NCI-H2029 (cell line): ENCODE measurements at places on chromosomes 12 and 14.

DNA sequence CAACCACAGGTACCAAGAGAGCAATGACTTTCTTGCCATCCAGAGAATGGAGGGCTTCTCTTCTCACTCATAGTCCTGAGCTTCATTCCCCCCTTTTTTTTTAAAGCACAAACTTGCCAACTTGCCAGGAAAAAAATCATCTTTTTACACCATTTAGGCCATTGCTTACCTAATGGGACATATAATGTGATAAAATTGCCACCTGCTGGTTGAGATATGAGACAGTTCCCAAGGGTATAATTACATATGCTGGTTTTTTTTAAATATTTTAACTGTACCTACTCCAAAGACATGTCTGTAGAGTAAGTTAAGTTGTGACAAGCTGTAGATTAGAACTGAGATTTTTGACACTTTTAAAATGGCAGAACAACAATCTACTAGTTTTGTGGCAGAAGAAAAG is 519.1 kb upstream of the SEL1L start:
- no peak for DNase-seq

GRCh38 chr12:13339538-13339937 is 143.0 kb downstream of the EMP1 start:
- no peak for DNase-seq

- DNase-seq, result no peak
These were observed 49.9 kb upstream of the OR4E1 start for GRCh38 chr14:21723431-21724045.

DNA sequence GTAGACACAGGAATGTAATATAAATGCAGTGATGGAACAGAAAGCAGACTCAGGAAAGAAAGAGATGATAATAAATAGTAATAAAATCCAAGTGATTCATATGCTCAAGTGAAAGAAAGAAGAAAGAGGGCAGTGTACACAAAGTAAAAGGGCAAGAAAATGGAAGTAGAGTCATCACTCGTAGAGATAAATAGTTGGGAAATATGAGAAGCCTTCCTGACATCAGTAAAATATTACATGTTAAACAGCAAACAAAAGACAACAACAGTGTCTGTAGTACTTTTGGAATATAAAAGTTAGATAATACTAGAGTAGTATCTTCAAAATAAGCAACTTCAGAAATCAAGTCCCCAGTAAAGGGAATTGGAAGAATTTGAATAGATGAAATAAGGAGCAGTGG is 412.3 kb downstream of the RAD51B start:
- DNase-seq, result no peak

DNA sequence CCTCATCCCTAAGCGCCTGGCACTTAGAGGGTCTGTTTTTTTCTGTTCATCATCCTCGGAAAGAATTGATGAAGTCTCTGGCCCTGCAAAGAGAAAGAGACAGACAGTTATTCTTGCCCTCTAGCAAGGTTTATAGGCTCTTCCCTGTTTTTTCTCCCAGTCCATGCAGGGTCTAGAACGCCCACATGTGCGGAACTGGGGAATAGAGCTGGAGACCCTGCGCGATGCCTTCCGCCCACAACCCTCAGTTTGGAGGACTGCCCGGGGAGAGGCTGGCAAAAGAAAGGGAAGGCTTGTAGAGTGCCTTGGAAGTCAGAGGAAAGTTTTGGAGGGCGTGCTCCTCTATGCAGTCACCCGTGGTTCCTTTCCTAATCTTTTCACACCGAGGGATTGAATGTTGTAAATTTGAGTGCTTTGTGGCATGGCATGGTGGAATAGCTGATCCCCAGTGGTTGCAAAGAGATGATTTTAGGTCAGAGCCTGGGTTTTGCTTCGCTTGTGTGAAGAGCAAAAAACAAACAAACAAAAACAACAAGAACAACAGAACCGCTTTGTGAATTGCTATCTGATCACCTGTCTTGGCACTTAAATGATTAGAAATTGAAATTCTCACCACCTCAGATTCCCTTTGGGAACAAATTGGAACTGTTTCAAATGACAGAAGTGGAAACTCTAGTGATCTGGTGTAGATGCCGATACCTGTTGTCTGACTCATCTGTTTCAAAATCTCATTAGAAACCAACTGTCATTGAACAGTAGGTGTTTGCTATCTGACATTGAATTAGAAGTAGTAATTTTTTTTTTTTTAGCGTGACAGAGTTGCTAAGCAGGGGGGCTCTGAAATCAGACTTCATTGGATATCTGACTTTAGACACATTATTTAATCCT is 947 bp downstream of the GAS2L3 start:
- peak; percentile 23 for DNase-seq

DNA sequence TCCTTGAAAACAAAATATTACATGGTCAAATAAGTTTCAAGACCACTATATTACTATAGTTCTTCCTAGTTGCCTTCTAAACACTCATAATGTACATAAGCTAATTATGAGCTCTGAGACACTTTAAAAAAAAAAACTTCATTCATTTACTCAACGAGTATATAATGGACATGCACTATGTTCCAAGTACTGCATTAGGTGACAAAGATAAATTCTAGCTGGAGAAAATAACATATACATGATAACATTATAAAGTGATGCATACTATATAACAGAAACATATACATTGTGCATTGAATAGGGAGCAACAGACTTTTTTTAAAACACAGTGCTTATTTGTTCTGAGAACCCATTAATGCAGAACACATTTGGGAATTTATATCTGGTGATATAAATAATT is 202.3 kb downstream of the NELL2 start:
- DNase-seq, result no peak

GRCh38 chr14:101181446-101182313 is 278.2 kb upstream of the RTL1 start:
- DNase-seq, result no peak

DNA sequence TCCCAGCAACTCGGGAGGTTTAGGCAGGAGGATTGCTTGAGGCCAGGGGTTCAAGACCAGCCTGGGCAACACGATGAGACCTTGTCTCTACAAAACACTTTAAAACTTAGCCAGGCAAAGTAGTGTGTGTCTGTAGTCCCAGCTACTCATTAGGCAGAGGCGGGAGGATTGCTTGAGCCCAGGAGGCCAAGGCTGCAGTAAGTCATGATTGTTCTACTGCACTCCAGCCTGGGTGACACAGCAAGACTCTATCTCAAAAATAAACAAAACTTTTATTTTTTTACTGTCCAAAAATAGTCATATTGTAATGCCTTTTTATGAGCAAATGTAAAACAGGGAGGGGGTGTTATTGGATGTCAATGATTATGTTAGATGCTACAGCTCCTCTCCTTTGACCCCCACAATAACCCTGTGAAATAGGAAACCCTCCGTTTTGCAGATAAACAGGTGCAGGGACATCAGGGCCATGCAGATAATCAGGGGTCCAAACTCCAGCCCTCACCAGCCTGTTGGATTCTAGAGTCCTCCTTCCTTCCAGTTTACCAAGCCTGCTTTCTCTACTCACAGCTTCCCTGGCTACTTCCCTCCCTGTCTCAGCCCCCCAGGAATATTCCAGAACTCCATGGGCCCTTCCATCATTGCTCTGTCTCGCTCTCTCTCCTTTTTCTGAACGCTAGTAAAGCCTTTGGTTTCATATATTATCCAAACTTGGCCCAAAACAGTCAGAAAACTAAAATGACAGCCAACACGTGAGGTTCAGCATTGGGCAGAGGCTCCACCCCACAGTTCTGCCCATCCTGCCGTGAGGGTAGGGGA is 5.9 kb upstream of the FBLN5 start:
- no peak for DNase-seq

DNA sequence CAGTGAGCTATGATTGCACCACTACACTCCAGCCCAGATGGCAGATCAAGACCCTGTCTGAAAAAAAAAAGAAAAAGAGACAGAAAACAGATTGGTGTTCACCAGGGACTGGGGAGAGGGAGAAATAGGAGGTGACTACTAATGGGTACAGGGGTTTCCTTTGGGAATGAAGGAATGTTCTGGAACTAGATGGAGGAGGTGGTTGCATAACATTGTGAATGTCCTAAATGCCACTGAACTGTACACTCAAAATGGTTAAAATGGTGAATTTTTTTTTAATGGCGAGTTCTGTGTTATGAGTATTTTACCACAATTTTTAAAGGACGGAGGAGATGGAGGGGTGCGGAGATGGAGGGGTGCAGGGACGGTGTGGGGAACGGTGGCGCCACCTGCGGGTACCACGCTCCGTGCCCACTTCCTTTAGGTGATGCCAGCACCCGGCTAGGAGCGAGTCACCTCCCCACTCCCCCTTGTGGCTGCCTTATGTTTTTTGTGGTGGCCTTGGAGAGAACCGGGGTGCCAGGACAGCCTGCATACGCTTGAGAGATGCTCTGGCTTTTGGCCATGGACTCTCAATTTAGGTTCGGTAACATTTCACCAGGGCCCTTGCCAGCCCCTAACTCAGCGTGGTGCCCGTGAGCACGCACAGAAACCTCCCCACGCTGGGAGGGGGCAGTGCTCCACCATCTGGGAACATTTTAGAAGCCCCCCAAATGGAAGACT is 16.1 kb downstream of the UBC start:
- DNase-seq, result no peak

- DNase-seq, result no peak
These were observed 61.7 kb upstream of the DLK1 start for GRCh38 chr14:100664841-100665510.

GRCh38 chr12:113056631-113057488 is at the start of gene DTX1:
Gene DTX1 (plus strand): TSS chr12:113056730. CDS start chr12:113058193, 1,463 bp downstream.
- DNase-seq, result no peak

GRCh38 chr12:21248679-21249078 is 86.0 kb downstream of the SLCO1A2 start:
- no peak for DNase-seq

GRCh38 chr14:75960231-75960630 is 21.6 kb downstream of the TGFB3 start:
- no peak for DNase-seq

DNA sequence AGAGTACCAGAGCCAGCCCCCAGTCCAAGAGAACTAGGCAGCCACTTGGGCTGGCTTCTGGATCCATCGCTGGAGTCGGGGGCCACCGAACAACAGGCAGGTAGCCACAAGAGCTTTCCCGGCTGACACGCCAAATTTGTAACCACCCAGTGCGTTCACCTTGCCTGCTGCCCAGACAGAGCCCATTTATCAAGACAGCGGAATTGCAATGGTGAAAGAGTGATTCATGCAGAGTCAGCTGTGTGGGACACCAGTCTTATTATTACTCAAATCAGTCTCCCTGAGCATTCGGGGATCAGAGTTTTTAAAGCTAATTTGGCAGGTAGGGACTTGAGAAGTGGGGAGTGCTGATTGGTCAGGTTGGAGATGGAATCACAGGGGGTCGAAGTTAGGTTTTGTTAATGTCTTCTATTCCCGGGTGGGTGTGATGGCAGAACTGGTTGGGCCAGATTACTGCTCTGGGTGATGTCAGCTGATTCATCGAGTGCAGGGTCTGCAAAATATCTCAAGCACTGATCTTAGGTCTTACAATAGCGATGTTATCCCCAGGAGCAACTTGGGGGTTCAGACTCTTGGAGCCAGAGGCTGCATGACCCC is 64.3 kb downstream of the PDE6H start:
- DNase-seq, result no peak

DNA sequence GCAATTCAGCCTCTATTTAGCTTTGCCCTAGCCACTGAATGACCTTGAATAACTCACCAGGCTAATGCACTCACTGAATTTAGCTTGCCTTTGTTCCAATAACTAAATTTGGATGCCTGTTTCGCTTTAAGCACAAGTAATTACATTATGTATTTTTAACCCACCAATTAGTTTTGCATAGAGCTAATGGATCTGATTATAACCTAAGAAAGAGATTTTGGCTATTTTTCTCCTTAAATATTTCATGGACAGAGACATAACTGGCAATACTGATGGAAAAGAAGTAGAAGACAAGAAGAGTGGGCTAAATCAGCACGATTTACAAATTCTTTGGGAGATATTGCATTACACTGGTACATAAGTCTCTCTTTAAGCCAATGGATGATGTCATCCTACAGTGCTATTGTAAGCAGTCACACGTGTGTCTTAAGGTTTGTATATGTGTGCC is 85.7 kb downstream of the AKAP6 start:
- DNase-seq, result peak; percentile 53

GRCh38 chr12:65938807-65939206 is 114.5 kb downstream of the HMGA2 start:
- no peak for DNase-seq

GRCh38 chr14:98022541-98023520 is 1225.6 kb downstream of the VRK1 start:
- no peak for DNase-seq

- no peak for DNase-seq
These were observed 722.5 kb upstream of the ATXN7L3B start for GRCh38 chr12:73815072-73815645.

DNA sequence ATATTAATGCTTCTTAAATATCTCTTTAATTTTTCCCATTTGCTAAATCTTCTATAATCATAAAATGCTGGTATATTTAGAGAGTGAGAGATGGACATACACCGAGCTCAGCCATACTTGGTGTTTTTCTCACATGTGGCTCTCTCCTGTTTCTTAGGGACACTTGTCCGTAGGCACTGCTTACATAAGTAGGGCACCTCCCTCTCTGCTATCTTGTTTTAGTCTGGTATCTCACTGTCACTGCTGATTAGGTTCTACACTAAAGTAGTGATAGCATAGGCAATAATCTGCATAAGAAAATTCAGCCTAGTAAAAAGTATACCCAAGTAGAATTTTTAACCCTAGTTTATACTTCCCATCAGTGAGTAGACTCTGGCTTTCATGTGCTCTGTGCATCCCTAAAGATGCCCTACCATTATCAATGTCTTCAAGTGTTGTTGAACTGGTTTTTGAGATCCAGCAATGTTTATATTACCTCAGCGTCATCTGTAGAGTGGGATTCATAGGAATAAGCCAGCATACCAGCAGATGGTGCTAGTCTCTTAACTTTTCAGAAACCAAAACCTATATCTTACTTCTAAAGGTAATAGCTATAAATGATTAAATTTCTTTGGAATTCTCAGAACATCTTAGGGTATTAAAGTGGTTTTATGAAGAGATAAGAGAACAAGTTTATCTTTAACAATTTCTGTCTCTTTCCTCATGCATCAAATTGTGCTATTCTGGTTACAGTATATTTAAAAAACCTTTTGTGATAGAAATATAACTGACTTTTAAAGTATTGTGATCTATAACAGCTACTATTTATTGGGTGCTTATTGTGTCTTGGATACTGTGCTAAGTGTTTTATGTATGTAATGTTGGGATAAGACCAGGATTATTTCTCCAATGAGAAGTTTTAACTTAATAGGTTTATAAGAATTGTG is 32.9 kb downstream of the ARID2 start:
- DNase-seq, result peak; percentile 10

DNA sequence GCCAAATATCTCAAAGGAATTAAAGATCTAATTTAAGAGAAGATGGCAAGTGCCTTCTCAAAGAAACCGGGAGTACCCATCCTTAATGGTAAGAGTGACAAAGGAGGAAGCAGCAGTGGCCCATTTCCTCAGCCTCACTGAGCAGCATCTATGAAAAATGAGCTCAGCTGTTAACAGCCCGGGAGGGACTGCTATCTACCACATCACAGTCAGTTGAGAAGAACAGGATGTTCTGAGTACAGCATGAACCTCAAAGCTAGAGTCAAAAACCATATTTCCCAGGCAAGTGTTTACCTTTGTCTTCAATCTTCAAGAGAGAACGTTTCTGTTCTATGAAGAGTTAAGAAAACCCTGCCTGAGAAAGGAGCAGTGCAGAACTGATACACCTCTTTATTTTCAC is 115.0 kb downstream of the BTG1 start:
- no peak for DNase-seq

GRCh38 chr12:19482551-19483109 is 43.3 kb downstream of the AEBP2 start:
- DNase-seq, result no peak
